ENCODE measurements at places on chromosomes 4 and X. TPM values are rescaled to one million over a fixed set of nuclear protein-coding genes. Genes with fewer than 3 reads are reported as not detected.

DNA sequence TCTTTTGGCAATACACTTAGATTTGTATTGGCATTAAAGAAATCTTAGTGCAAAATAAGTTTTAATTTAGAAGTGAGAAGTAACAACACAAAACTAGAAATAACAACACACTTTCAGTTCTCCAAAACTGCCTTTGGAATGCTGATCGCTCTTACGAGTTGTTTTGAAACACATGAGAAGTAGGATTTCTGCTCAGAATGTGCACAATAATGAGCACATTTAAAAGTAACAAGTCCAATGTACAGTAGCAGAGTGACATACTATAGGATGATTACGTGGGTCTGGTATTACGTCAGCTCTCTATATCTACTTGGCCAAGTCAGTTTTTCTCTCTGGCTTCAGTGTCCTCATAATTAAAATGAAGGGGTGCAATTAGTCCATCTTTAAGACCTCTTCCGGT, 164.8 kb downstream of the CHM start:
- H3K27me3 ChIP-seq = no peaks in the 10 kb centered on the region
- DNase-seq = no peak
- H3K4me1 ChIP-seq = no peaks in the 10 kb centered on the region
- no peak overlapping the region for H3K4me3 ChIP-seq

The SPARCL1 gene
- total RNA-seq = not detected

The USP27X gene
- 1.2 TPM for total RNA-seq

- H3K4me3 ChIP-seq = no peak overlapping the region
- no peaks in the 10 kb centered on the region for H3K36me3 ChIP-seq
- DNase-seq = no peak
- H3K27ac ChIP-seq = no peak overlapping the region
- H3K4me1 ChIP-seq = no peaks in the 10 kb centered on the region
Measured at GRCh38 chr4:123750044-123750443, 353.4 kb downstream of the SPRY1 start.

DNA sequence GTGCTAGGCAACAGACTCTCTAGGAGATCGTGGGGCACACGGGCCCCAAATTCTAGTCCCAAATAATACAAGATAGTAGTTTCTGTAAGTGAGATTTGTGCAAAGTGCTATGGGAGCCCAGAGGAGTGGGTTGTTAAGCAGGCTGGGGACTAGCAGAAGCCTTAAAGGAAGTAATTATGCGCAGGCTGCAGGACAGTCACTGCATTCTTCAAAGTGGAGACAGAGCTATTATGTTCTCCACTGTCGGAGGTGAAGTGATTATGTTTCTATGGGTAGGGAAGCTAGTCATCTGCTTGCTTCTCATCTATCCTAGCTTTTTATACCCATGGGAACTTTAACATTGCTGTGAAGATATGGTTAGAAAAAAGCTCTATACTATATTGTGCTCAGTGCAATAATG, 154.2 kb downstream of the CPE start:
- DNase-seq = no peak
- no peak overlapping the region for H3K27ac ChIP-seq
- no peaks in the 10 kb centered on the region for H3K4me1 ChIP-seq

The ASB9 gene
- not detected for total RNA-seq

DNA sequence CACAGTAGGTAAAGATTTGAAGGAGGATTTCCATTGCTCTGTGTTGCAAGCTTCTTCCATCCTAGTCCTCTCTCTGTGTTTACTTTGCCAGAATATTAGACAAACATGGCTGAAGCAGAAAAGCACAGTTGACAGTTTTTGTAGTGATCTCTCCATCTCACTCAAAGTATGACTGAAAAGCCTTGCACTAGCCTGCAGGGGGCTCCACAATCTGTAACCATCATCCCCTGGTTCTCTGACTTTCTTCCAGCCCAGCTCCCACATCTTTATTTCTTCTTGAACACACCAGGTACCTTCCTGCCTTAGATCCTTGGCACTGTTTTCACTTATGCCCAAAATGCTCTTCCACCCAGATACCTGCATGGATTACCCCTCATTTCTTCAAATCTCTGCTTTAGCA, 34.1 kb upstream of the HHIP start:
- H3K27me3 ChIP-seq = no peaks in the 10 kb centered on the region
- no peak for DNase-seq
- H3K4me3 ChIP-seq = no peak overlapping the region
- no peaks in the 10 kb centered on the region for H3K36me3 ChIP-seq
- H3K4me1 ChIP-seq = no peaks in the 10 kb centered on the region

The SLITRK4 gene
- not detected for total RNA-seq

- no peaks in the 10 kb centered on the region for H3K4me1 ChIP-seq
- no peak overlapping the region for H3K4me3 ChIP-seq
- no peak for DNase-seq
- no peak overlapping the region for H3K27ac ChIP-seq
Measured at GRCh38 chrX:133559909-133560308, 144.6 kb upstream of the GPC4 start.

DNA sequence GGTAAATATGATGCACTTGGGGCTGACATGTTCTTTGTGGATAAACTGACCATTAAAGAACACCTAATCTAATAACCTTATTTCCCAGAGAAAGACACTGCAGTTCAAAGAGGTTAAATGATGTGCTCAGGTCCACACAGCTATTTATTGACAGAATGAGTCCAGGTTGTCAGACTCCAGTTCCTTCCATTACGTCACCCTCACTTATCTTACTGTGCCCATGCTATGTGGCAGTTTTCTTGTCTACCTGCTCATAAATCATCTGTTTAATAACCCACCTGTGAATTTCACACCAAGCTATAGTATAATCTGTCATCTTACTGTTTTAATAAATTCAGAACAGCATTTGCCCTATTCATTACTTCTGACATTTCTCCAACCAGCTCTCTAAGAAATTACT, 36.7 kb downstream of the QRFPR start:
- no peaks in the 10 kb centered on the region for H3K4me1 ChIP-seq
- H3K27ac ChIP-seq = no peak overlapping the region
- no peak overlapping the region for H3K4me3 ChIP-seq

DNA sequence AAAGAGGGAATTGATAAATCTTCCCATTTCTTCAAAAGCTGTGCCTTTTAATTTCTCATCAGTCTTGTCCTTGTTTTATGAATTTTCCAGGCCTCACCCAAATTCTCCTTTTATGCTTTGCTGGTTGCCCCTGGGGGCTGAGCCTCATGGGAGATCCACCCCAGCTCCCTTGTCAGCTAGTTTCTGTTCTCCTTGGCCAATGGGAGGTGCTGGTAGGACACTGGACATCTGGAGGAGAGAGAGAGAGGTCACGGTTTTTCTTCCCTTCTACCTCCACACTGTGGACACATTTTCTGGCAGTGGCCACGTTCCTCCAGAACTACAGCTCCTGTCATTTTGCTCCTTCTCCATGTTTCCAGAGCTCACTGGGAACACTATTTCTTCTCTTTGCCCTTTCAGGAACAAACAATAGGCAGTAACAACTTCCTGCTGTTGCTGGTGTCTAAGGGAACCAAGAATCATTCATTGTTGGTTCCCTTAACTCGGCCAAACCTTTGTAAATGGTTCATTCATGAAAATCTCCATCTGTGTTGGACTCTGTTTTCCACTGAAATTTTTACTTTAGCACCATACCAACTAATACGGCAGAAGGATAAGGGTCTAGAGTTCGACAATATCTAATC, 334.5 kb downstream of the GPAT3 start:
- no peak for DNase-seq
- H3K4me3 ChIP-seq = no peak overlapping the region
- H3K36me3 ChIP-seq = no peaks in the 10 kb centered on the region
- H3K27me3 ChIP-seq = peaks cover 1% of the 10 kb centered on the region
- H3K4me1 ChIP-seq = no peaks in the 10 kb centered on the region
- no peak overlapping the region for H3K27ac ChIP-seq

GRCh38 chr4:57102050-57102624, 8.0 kb downstream of the IGFBP7 start:
- no peaks in the 10 kb centered on the region for H3K36me3 ChIP-seq
- no peaks in the 10 kb centered on the region for H3K4me1 ChIP-seq
- no peak overlapping the region for H3K4me3 ChIP-seq
- H3K27ac ChIP-seq = no peak overlapping the region

Data from activated T-helper 1 cell treated with anti-CD3 and anti-CD28 coated beads, Interleukin-12 subunit alpha, Interleukin-12 subunit beta, Interleukin-2, Interleukin-4 antibody, amounts not matched to agents 30 ng/mL and 10 ng/mL and 1 ng/mL, durations not matched to agents 14 hours and 24 hours and 36 hours (primary cell).